ENCODE measurements at places on chromosomes 1 and 21.

DNA sequence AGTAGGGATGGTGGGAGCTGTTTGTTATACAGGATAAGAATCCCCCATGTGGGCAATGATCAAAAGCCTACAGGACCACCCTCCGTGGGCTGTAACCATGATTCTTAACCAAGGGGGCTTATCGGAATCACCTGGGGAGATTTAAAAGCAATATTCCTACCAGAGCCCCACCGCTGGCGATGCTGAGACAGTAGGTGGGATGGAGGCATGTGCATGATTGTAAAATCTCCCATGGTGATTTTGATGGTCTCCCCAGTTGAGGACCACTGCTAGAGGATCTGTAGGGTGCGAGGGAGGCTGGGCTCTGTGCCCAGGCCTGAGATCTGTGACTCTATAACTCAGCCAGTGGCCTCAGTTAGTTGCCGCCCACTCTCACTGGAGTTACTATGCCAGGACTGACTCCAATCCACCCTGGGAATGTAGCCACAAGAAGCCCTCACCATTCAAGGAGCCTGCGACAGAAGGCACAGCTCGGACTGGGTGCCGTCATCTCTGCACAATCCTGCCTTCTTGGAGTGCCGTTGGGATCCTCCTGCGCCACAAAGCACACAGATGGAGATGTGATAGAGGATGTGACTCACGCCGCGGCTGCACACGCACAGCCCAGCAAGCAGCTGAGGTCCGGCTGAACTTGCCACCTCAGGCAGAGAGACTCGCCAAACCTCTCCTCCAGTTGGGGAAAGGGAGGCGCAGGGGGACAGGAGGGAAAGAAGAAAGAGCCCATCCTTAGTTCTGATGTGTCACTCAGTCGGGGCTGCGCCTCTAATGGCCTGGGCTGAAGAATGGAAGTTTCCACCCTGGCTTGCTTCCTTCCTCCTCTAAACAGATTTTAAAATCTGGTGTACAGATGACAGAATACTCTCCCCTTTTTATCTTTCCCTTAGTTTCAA lies 26.5 kb downstream of the AKNAD1 start:
- DNase-seq = peak; percentile 27

GRCh38 chr1:20188455-20188817 lies 2.1 kb upstream of the PLA2G2C start:
- DNase-seq = no peak

DNA sequence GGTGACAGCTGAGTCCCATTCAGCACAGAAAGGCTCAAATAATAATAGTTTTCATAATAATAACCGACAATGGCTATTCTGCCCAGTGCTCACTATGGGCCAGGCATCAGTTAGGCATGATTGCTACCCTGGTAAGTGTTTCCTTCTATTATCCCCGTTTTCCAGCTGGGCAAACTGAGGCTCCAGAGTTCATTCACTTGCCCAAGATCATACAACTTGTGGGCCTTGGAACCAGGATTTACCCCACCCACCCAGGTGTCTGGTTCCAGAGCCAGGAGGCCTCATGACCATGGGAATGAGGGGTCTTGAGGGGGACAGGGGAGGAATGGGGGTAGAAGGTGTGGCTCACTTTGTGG lies 518 bp downstream of the PLOD1 start:
- DNase-seq = no peak

GRCh38 chr1:201983380-201983805 lies 945 bp downstream of the RNPEP start:
- DNase-seq = no peak

DNA sequence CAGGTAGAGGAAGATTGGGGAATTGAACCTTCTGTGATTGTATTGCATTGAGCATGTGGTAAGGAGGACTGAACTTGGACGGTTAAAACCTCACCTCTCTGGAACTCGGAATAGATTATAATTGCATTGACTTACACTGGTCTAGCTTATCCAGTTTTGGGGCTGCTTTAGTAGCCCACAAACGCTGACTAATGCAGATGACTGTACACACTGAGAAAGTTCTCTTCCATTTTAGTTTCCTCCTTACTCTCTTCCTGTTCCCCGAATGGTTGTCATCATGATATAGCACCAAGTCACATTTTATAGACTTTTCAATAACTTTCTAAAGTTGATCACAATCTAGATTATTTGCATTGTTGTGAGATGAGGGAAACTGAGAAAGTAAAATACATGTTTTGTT lies 78.2 kb downstream of the NFIA start:
- DNase-seq = no peak

DNA sequence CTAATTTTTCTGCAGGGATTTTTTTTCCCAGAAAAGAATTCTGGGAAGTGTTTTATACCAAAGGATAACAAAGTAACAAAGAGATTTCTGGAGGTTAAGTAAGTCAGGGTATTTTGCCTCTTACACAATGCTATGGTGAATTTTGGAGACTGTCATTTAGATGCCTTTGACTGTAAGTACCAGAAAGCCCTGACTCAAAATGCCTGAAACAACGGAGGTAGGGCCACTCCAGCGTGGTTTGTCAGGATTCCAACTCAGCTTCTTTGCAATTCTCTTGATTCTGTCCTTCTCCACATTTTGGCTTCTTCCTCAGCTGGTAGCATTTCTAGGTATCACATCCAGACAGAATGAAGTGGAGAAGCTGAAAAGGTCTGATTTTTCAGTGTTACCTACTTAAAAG lies 106.5 kb downstream of the UCHL5 start:
- no peak for DNase-seq
